ENCODE measurements at places on chromosomes 6 and 20.

- peak; percentile 3 for DNase-seq
Observed at GRCh38 chr20:36919715-36920333, 31.7 kb downstream of the SAMHD1 start.

GRCh38 chr6:4587171-4587570, 189.0 kb upstream of the CDYL start:
- DNase-seq: no peak

DNA sequence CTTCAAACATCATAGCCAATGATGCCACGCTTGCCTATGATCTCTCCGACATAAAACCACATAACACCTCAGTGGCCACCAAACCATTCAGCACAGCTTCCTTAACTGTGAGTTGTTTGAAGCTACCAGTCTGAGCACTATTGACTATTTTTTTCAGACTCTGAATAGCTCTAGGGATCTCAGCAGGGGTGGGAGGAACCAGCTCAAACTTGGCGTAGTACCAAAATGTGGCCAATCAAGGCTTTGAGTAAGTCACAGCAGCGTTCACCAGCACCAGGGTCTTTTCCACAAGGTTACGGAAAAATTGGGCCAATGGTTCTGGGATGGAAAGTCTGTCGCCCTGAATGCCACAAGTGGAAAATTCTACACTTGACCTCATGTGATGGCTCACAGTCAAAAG, 70.6 kb downstream of the SMPDL3A start:
- no peak for DNase-seq

GRCh38 chr6:116229287-116229913, 24.5 kb downstream of the TSPYL4 start:
- no peak for DNase-seq

DNA sequence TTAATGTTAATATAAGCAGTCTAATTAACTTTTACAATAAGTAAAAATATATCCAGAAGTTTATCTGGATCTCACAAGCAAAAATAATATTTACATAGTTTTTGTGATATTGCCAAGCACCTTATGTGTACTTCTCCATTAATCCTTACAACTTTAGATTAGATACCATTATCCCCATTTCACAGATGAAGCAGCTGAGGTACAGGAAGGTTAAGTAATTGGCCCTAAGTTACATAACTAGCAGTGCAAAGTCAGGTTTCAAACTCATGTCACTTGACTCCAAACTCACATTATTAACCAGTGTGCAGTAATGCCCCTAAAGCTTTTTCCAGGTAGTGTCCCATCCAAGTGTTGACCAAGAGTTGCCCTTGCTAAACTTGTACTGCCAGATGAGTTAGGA, 248.6 kb upstream of the STXBP5 start:
- no peak for DNase-seq

DNA sequence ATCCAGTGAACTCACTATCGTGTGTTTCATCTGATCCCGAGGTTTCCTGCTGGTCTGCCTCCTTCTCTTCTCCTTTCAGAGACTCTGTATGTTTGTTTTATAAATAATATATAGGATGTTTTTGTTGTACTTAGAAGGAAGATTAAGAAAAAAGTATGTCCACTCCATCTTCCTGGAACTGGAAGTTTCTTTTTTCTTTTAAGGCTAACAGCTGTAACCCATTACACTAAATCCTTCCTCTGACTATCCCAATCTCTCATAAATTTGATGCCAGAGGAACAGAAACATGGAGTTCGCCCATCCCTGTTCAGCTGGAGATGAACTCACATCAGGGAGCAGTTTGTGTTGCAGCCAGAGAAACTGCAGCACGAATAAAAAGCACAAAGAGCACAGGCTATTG, 20.7 kb downstream of the RIPK1 start:
- no peak for DNase-seq

GRCh38 chr6:74073429-74073828, 377.4 kb downstream of the CD109 start:
- no peak for DNase-seq

DNA sequence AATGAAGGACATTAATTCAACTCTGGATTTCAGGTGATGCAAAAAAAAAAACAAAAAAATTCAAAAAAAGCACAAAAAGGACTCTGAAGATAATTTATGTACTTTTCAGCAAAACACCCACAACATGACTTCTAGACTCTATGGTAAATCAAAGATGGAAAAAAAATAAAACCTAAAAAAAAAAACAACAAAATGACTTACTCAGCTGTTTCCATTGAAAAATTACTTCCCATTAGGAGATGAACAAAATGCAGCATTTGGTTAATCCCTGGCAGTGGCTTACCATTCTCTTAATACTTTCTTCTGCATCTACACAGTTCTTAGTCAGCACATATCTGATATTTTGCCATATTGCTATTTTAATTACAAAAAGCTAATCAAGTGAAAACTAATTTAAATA, 572.6 kb downstream of the PRKN start:
- no peak for DNase-seq

DNA sequence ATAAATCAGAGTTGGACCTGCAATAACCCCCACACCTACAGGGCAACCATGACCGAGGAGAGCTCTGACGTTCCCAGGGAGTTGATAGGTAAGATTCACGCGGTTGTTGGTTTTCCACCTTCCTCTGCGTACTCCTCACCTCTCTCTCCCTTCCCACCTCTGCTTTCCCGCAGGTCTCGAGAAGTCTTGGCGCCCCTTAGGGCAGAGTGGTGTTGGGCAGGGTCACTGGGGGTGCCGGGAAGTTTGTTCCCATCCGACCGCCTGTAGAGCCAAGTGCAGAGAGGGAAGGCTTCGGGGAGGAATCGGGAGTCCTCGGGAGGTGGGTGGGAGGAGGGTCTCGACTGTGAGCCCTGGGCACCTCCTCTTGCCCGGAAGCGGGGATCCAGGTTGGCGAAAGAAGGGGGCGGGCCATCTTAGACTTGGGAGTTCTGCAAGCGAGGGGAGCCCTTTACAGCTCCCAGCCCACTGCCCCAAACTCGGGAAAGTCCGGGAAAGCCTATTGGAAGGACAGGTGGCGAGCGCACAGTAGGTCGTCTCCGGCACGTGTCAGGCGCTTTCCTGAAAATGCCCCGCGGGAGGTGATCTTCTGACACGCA, 672 bp downstream of the CARMIL1 start:
- peak; percentile 68 for DNase-seq

DNA sequence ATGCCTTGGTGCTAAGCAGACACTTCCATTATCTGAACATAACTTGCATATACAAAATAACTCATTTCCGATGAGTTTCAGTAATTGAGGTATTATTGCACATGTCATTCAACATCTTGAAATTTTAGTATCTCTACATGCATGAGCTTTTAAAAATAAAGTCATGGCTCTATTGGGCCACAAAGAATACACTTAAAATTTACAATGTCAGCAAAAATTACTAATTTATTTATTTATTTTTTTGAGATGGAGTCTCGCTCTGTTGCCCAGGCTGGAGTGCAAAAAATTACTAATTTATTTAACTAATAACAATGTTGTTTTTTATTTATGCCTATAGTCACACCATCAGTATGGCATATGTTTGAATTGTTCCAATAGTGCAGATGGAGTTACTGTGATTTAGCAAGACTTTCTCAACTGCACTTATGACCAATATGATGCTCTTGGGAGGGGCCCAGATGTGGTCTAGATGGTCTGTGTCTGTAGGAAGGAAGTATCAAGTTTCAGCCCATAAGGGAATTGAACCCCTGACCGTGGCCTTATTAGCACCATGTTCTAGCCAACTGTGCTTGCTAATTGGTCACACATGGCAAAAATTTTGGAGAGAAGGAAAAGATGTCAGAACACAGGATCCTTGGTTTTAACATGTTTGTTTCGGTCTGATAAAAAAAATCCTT, 370.7 kb upstream of the TSHZ2 start:
- no peak for DNase-seq

DNA sequence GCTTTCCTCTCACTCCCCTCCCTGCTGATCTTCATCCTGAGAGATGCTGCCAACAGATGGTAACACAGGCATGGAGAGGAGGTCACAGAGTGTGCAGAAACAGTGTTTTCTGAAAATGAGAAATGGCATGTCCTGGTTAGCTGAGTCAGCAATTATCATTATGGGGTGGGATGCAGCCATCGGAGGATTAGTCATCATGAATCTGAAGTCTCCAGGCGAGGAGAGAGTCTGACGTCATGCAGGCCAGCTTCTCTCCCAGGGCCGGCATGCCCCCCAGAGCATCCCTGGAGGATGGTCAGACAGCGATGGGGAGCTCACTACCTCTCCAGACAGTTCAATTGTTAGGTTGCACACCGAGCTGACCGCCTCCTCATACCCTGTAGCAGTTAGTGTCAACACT, 4.7 kb upstream of the GTSF1L start:
- DNase-seq: no peak

DNA sequence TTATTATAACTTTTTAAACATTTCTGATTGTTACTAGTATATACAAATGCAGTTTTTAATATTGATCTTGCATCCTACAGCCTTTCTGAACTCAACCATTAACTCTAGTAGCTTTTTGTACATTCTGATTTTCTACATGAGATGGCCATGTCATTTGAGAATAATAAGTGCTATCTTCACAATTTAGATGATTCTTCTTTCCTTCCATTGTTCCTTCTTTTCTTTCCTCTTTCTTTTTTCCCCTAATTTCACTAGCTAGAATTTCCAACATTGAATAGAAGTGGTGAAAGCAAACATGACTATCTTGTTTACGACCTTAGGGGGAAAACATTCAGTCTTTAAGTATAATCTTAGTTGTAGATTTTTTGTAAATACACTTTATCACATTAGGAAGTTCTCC, 128.2 kb upstream of the PRSS16 start:
- DNase-seq: no peak

DNA sequence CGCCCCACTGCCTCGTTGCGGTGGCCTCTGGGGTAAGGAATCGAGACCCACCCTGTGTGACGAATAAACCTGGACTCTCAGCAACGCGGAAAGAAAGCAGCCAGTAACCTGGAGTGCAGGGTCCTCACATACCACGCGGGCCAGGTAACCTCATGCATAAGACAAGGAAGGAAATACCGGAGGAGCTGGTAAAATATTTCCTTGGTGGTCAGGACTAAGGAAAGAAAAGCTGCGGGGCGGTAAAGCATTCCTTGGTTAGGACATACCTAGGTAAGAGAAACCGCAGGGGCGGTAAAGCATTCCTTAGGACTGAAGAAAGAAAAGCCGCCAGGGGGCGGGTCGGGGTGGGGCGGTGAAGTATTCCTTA, 80.7 kb downstream of the SYTL3 start:
- no peak for DNase-seq

GRCh38 chr20:59269411-59270025, 30.9 kb upstream of the EDN3 start:
- DNase-seq: no peak

DNA sequence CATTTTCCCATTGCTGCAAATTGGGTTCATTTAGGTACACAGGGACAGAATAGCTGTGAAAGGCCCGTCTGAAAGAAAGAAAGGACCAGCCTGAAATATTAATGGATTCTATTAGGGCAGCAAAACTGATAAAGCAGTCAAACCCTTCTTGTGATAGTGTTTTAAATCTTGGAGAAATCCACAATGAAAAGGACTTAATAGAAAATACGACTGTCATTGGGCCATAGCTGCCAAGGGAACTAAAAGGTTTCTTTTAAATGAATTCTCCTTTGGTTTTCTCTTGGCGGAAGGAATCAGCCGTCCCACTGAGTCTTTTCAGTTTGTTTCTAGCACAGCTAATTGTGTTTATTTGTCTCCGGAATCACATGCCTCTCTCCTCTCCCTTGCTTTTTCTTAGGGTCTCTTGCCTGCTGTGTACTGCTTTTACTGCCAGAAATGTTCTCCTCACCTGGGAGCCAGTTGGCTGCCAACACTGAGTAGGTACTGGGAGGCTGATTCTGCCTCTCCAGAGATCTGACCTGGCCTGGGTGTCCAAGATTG, 11.3 kb downstream of the PAQR8 start:
- DNase-seq: no peak

All from activated CD8-positive, alpha-beta memory T cell treated with anti-CD3 and anti-CD28 coated beads for 24 hours (primary cell).